Nasal cavity respiratory epithelium epithelial cell of viscerocranial mucosa (primary cell): ENCODE measurements at places on chromosomes 16 and 17. TPM values are rescaled to one million over a fixed set of nuclear protein-coding genes. Genes with fewer than 3 reads are reported as not detected.

CHMP6 gene
- total RNA-seq: 5.5 and 11.5 TPM in 2 replicates

EVI2A gene
- total RNA-seq: not detected in 2 replicates

SLC35G6 gene
- total RNA-seq: not detected in 2 replicates

RGS11 gene
- total RNA-seq: 0.14 TPM in 1 of 2 replicates, not detected in the other

OR1A1 gene
- total RNA-seq: under 0.01 TPM in 1 of 2 replicates, not detected in the other

HSPB9 gene
- total RNA-seq: not detected in 2 replicates

CCL8 gene
- not detected in 2 replicates for total RNA-seq

CRHR1 gene
- total RNA-seq: not detected in 2 replicates

DPEP3 gene
- total RNA-seq: not detected in 2 replicates

ATP1B2 gene
- total RNA-seq: not detected in 2 replicates

CACNA1G gene
- not detected in 2 replicates for total RNA-seq

NOD2 gene
- total RNA-seq: 10.6 and 17.4 TPM in 2 replicates

EVPLL gene
- total RNA-seq: 1.4 and 2.3 TPM in 2 replicates

ZNF276 gene
- 18.8 and 29.0 TPM in 2 replicates for total RNA-seq

CNTNAP1 gene
- total RNA-seq: under 0.01 and 0.71 TPM in 2 replicates

CDH15 gene
- 0.34 TPM in 1 of 2 replicates, not detected in the other for total RNA-seq

COASY gene
- total RNA-seq: 18.5 and 39.4 TPM in 2 replicates

P2RX1 gene
- not detected in 2 replicates for total RNA-seq

PRSS53 gene
- 0.34 and 1.6 TPM in 2 replicates for total RNA-seq

SLC38A8 gene
- total RNA-seq: 0.34 TPM in 1 of 2 replicates, not detected in the other

SNX20 gene
- not detected in 2 replicates for total RNA-seq

SLFN14 gene
- not detected in 2 replicates for total RNA-seq

CCL5 gene
- 0.07 and 0.34 TPM in 2 replicates for total RNA-seq

KRT9 gene
- 0.21 and 0.34 TPM in 2 replicates for total RNA-seq

TPPP3 gene
- total RNA-seq: under 0.01 and 0.14 TPM in 2 replicates

DDX19B gene
- 24.8 and 43.1 TPM in 2 replicates for total RNA-seq

OTOP2 gene
- 0.34 TPM in 1 of 2 replicates, not detected in the other for total RNA-seq

CIAO2B gene
- 97.0 and 215 TPM in 2 replicates for total RNA-seq

KRTAP3-1 gene
- total RNA-seq: not detected in 2 replicates

ABCA8 gene
- 0.21 TPM in 1 of 2 replicates, not detected in the other for total RNA-seq

RASD1 gene
- 0.14 and 0.68 TPM in 2 replicates for total RNA-seq

KRTAP9-4 gene
- not detected in 2 replicates for total RNA-seq

PAQR4 gene
- 6.5 and 8.8 TPM in 2 replicates for total RNA-seq

FSCN2 gene
- 0.34 and 0.78 TPM in 2 replicates for total RNA-seq

HBA2 gene
- total RNA-seq: not detected in 2 replicates
